Fibroblast of upper back skin (primary cell): ENCODE measurements at places on chromosomes 4 and X.
A peak's percentile ranks its signal among the peaks of the same experiment; 100 is the strongest.

- DNase-seq, result no peak
Measured at GRCh38 chr4:162782778-162783525, 383.7 kb downstream of the NAF1 start.

DNA sequence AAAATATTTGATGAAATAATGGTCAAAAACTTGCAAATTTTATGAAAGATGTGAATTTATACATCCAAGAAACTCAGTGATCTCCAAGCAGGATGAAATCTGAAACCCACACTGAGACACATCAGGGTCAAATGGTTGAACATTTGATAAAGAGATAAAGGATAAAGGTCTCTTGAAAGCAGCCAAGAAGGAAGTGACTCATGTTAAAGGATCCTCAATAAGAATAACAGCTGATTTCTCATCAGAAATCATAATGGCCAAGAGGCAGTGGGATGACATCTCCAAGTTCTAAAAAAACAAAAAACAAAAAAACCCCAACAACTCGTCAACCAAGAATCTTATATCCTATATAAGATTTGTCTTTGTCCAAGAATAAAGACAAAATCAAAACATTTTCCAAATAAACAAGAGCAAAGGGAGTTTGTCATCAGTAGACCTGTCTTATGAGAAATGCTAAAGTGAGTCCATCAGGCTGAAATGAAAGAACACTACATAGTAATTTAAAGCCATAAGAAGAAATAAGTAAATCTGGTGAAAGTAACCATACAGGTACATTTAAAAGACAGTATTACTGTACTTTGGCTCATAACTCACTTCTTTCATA is 121.7 kb downstream of the PDS5A start:
- no peak for DNase-seq

GRCh38 chr4:112818594-112818965 is 181.6 kb downstream of the LARP7 start:
- no peak for DNase-seq

GRCh38 chr4:184401397-184402171 is 72.8 kb downstream of the IRF2 start:
- no peak for DNase-seq

- DNase-seq, result no peak
Measured at GRCh38 chr4:43471950-43472349, 579.4 kb downstream of the GRXCR1 start.

GRCh38 chrX:118148737-118149136 is 32.1 kb upstream of the KLHL13 start:
- no peak for DNase-seq

- no peak for DNase-seq
Measured at GRCh38 chr4:189828081-189828697, 112.5 kb upstream of the FRG1 start.

DNA sequence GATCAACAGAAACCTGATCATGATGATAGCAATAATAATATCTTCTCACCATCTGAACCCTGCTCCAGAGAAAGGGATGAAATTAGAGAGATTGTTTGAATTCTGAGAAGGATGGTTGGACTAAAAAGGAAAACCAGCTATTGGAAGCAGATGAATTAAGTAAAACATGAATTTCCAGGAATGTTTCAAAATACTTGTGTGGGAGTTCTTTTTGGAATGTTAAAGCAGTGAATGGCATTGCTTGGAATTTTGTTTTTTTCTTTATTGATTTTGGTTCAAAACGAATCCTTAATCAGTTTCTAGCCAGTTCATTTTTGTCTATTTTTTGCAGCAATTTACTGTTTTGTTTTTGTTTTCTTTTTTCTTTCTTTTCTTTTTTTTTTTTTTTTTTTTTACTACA is 150.3 kb downstream of the NHS start:
- DNase-seq, result peak; percentile 47

DNA sequence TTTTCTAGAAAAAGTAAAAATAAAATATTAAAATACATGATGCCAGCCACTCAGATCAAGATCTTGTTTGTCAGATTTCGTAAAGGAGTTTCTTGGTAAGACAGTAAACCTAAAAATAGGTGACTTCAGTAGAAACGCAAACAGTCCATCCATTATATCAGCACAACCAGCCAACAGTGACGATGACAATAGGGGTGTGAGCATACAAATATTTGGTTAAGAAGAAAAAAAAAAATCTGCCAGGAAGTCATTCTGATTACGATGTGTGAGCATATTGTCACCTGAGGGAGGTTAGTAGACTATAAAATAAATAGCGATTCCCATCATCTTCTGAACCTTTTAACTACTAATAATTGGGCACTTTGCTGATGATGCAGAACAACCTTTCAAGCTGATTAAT is 37.6 kb downstream of the SLC7A11 start:
- DNase-seq, result no peak

GRCh38 chr4:54566608-54567007 is 91.1 kb upstream of the KIT start:
- no peak for DNase-seq

DNA sequence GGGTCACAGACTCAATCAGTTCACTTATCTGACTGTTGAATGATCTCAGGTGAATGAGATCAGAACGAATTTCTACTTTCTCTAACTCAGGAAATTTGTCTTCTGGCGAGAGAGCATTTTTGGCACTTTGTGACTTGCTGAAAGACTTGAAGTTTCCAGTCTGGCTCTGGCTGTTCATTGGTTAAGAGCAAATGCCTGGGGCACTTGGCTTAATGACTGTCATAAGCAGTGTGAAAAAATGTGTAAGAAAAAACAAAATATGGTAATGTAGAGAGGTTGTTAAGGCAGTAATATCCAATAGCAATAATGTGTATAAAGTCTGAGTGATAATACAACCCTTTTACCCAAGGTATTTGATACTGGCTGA is 71.3 kb upstream of the PGRMC2 start:
- no peak for DNase-seq

DNA sequence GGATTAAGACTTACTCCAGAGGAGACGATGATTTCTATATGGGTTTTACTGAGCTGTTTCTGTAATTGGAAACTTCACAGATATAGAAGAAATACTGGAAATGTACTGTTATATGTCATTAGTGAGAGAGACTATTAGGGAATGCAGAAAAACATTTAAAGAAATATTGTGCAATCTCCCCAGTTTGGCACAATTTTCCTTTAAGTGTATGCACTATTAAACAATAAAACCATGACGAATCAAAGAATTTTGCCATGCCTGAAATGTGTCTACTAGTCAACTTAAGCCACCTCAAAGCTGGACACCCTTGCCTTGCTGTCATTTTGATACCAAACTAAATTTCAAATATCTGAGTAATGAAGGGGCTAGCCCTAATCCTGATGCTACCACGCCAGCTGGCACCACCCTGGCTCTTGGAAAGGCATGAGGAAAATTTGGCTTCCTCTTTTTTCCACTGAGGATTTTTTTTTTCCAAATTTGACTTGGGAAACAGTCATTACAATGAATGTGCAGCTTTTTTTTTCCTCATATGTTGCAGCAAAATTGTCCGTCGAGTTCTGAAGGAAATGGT is 36.1 kb downstream of the MTTP start:
- no peak for DNase-seq

- DNase-seq, result no peak
Measured at GRCh38 chr4:120155287-120155686, 88.6 kb upstream of the MAD2L1 start.

DNA sequence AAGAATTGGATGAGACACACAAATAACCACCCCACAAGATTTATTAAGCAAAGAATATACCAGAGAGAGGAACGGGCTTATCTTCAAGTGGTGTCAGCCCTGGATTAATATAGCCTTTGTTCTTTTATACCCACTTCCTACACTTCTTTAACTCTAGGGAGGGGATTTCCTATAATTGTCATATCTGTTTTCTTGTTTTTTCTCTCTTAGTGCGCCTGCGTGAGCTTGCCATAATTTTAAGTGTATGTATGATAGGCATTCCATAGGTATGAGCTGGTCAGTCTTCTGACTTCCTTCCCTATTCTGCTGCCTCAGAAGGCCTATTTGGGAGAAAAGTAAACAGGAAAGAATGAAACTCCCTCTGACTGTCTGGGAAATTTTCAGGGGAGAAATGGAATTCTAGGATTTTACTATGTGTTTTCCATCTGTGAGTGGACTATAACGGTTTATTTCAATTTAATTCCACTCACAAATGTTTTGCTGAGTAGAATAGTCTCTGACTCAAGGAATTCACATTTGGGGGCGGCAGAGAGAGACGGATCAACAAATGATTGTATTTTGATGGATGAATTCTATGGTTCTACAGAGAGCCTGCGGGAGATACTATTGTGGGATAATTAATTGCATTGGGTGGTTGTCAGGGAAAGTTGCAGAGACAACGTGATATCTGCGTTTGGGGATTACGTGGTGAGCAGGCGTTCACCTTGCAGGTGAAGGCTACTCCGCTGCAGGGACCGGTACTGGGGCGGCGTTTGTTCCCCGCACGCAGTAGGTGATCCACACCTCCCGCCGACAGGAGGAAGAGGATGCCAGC is 626 bp upstream of the CEP135 start:
- peak; percentile 96 for DNase-seq

- DNase-seq, result peak; percentile 75
Measured at GRCh38 chr4:157978680-157979361, 194.0 kb downstream of the GASK1B start.

GRCh38 chr4:167397586-167397985 is 163.3 kb upstream of the SPOCK3 start:
- DNase-seq, result no peak

GRCh38 chrX:65502618-65503017 is 32.0 kb downstream of the LAS1L start:
- DNase-seq, result no peak

- DNase-seq, result peak; percentile 66
Measured at GRCh38 chr4:186920483-186920882, 196.8 kb upstream of the FAT1 start.

- DNase-seq, result peak; percentile 38
Measured at GRCh38 chr4:8230891-8231290, 31.8 kb downstream of the SH3TC1 start.

DNA sequence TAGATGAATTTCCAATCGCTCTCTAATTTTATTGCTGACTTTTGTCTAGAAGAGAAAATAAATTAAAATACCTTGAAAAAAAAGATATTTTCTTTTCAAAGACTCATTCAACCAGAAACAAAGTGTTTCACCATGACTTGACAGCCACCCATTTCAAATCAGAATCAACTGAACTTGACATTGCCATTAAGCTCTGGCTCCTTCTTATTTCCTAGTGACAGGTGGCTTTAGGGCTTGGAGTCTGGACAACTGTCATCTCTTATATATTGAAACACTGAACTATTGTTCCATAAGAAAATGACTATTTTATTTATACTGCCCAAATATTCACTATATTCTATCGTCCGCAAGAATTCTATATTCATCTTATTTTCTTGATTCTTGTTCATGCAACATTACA is 229.2 kb downstream of the SLC39A8 start:
- no peak for DNase-seq

DNA sequence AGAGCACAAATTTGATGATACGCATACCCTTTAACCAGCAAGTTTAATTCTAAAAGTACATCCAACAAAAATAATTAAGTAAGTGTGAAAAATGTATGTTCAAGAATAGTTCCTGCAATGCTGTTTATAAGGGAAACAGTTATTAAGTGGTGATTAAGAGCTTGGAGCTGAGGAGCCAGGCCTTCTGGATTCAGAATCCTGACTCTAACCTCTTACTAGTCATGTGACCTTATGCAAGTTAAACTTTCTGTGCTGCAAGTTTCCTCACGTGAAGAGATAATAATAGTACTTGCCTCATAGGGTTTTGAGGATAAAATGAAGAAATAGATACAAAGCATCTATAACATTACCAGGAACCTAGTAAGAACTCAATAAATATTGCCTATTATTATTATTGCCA is 77.7 kb downstream of the FAM13A start:
- DNase-seq, result no peak

DNA sequence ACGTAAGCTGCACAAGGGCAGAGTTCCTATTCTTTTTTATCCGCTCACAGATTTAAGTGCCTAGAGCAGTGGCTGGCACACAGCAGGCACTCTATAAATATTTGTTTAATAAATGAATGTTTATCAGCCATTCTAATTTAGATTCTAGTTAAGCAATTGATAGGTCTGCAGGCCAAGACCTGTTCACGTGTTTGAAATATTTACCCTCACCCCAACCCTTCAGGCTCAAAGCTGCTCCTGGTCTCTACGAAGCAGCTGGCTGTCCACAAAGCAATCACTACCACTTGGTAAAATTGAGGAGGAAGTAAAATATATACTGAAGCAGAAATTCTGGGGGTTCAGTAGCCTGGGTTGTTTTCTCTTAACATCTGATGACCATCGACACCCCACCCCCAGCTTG is 158.1 kb downstream of the MGST2 start:
- DNase-seq, result no peak

DNA sequence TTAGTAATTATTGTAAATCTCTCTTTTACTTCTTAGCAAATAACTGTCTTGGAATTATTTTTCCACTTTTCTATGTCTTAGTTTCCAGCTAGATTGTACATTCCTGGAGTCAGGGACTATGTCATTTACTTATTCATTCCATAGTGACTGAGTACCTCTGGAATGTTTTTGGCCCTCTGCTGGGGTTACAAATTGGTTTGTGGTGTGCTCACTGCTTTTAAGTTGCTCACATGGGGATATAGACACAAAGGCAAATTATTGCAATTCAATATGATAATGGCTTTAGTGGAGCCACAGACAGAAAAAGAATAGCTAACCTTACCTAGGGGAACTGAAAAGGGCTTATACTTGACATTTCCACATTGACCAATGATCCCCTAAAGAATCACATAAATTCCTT is 63.7 kb upstream of the PDGFRA start:
- peak; percentile 99 for DNase-seq

GRCh38 chr4:157270552-157270951 is 50.0 kb downstream of the GRIA2 start:
- no peak for DNase-seq

- DNase-seq, result no peak
Measured at GRCh38 chrX:130467936-130468335, 66.1 kb downstream of the RBMX2 start.

DNA sequence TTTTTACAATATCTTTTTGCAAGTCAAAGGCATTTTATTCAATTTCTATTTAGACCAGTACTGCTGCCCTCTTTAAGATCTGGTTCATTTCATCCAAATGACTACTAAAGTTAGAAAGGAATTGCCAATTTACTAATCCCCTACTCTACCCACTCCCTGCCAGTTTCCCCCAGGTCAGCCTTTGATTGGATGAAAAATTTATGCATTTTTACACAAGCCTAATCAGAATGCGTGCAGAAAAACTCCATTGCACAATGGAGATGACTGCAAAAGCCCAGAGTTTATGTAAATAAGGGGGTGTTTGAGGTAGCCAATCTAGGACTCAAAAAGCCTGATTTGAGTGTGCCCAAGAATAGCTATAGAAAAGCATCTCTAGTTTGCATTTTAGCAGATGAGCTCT is 310.6 kb downstream of the PABPC4L start:
- no peak for DNase-seq

DNA sequence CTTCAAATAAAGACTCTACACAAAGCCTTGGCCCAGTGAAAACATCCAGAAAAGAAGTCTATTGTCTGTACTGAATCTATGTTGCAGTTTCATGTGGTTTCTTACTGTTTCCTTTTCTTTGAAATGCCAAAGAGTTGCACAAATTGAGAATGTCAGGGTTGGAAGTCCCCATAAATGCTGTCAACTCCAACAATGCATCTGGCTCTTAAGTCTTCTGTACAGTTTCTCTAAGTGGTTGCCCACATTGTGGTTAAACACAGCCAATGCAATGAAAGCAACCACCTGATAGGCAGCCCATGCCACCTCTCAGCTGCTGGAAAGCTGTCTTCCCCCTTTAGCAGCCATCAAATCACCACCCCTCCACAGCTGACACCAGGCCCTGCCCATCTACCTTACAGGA is 67.2 kb upstream of the C1GALT1C1 start:
- no peak for DNase-seq

- DNase-seq, result no peak
Measured at GRCh38 chrX:154486052-154486395, 391 bp downstream of the UBL4A start.
